Right renal cortex interstitium (tissue), 3 donors: ENCODE measurements at places on chromosomes 1 and 21. TPM values are rescaled to one million over a fixed set of nuclear protein-coding genes. Genes with fewer than 3 reads are reported as not detected.

- no peak for DNase-seq
Observed at GRCh38 chr1:204493984-204494280, 673 bp downstream of the PIK3C2B start.

- DNase-seq, result no peak
Observed at GRCh38 chr1:241834733-241835377, 13.1 kb upstream of the EXO1 start.

TMEM69 gene
- polyA plus RNA-seq, result 63.2 TPM

TMEM200B gene
- 15.0 TPM for polyA plus RNA-seq

ERICH3 gene
- polyA plus RNA-seq, result 0.42 TPM
